Glutamatergic neuron (in vitro differentiated cells): ENCODE measurements at places on chromosomes 4 and X. TPM values are rescaled to one million over a fixed set of nuclear protein-coding genes. Genes with fewer than 3 reads are reported as not detected.

DNA sequence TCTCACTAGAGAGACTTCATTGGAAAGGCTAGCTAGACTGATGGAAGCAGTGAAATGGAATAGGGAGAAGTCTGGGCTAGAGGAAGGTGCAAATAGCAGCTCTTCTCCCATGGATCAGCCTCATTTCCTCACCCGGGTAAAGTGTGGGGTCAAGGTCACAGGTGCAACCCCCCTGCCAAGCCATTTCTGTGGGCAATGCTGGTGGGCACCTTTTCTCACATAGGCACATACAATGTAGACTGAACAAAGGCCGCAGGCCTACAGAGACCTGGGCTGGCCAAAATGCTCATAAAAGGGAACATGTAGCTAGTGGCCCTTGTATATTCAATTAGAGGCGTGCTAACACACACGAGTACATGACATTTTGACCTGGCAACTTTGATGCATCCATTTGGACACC is 71.5 kb upstream of the EFNB1 start:
- no peak overlapping the region for H3K27ac ChIP-seq
- no peaks in the 10 kb centered on the region for H3K4me1 ChIP-seq
- H3K4me3 ChIP-seq: no peak overlapping the region
- no peak for DNase-seq

- DNase-seq: no peak
- H3K27ac ChIP-seq: no peak overlapping the region
- H3K4me3 ChIP-seq: no peak overlapping the region
- no peaks in the 10 kb centered on the region for H3K4me1 ChIP-seq
Measured at GRCh38 chr4:60737858-60738257, 462.3 kb upstream of the ADGRL3 start.

GRCh38 chr4:40003986-40004385 is 26.3 kb upstream of the PDS5A start:
- DNase-seq: no peak
- H3K36me3 ChIP-seq: no peaks in the 10 kb centered on the region
- no peak overlapping the region for H3K27ac ChIP-seq
- no peaks in the 10 kb centered on the region for H3K4me1 ChIP-seq

GRCh38 chr4:165505958-165506837 is 127.4 kb downstream of the CPE start:
- H3K4me3 ChIP-seq: no peak overlapping the region
- no peak overlapping the region for H3K27ac ChIP-seq
- no peaks in the 10 kb centered on the region for H3K36me3 ChIP-seq
- H3K4me1 ChIP-seq: peaks cover 2% of the 10 kb centered on the region

GRCh38 chr4:140133576-140133975 is 20.4 kb downstream of the MAML3 start:
- H3K27ac ChIP-seq: peak overlapping the region; percentile 98
- peaks cover 40% of the 10 kb centered on the region for H3K4me1 ChIP-seq
- DNase-seq: no peak
- no peak overlapping the region for H3K4me3 ChIP-seq

Gene BTK
- 1.1 TPM for total RNA-seq
